ENCODE measurements at places on chromosomes 1 and 21.
A peak's percentile ranks its signal among the peaks of the same experiment; 100 is the strongest.

GRCh38 chr1:165152727-165153126 is 203.8 kb downstream of the LMX1A start:
- DNase-seq, result no peak

DNA sequence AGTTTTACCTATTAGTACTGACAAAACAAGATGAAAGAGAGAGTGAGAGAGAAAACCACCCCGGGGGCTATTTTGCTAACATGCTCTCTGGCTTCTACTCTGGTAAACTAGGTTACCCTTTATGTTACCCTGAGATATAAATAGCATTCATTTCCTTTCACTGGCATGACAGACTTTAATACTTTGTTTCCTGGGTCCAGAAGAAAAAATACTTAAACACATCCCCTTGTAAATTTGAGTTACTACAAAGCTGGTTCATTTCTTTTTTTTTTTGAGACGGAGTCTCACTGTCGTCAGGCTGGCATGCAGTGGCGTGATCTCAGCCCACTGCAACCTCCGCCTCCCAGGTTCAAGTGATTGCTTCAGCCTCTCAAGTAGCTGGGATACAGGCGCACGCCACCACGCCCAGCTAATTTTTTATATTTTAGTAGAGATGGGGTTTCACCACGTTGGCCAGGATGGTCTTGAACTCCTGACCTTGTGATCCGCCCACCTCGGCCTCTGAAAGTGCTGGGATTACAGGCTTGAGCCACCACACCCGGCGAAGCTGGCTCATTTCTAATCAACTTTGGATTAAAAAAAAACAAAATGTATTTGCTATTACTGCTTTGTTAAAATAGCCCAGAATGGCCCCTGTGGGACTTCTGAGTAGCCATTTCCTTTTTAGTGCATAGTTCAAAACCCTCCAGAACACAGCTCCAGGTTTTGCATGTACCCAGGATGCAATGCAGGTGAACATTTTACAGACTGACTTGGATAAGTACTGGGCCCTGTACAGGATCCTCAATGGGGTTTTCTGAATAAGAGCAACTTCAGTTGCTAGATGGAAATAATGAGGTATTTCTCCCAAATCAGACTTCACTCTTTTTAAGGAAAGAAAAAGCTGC is 20.6 kb downstream of the INPP5B start:
- no peak for DNase-seq

DNA sequence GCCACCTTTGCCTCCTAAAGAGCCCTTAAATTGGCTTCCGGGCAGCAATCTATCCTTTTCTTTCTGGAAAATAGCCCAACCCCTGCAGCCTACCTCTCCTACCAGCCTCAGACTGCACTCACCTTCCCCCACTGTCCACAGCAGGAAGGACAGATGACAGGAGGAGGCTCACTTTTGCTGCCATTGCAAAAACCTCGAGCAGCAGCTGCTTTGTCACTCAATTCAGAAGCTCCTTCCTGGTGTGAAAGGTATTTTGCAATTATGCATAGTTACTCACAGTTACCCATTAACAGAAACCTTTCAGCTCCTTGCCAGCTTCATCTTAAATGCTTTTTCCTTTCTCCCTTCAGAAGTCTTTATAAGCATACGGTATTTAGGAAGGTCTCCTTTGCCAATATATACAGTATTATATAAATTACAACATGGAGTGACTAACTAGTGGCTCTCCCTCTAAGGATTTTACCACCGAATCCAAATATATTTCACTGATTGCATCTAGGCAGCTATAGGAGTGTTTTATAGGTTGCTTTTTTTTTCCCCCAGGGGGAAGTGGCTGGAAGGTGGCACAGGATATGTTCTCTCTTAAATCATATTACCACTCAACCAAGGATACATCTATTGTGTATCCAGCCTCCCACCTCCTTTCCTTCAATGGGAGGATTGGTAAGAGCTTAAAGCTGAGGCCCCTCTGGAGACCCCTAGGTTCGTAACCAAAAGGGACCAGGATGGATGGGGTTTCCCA is 142.1 kb upstream of the IPO9 start:
- no peak for DNase-seq

GRCh38 chr1:65572701-65573421 is 152.4 kb downstream of the LEPR start:
- DNase-seq, result no peak

DNA sequence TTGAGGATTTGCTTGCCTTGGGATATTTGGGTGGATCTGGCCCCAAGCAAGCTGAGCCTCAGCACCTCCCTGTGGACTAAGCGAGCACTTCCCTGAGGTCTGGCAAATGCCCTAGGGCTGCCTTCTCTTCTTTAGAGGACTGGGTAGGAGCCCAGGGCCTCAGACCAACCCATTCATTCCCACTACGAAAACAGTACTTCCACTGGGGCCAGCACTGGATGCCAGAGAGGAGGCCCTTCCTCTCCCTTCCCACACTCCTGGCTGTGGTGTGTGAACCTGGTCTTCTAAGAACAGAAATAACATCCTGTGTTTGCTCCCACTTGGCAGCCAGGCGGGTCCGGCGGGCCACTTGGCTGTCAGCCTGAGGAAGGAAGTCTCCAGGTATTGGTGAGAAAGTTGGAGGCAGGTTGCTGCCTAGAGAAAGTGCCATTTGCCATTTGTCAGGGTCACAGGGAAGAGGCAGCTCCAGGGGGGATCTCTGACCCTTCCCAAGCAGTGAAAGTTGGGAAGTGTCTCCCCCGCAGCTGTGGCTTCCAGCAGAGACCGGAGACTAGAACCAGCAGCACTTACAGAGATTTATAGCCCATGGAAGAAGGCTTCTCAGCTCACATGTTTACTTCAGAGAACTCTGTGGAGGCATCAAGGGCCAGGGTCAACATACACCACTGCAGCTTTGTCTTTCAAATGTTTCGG is 323.5 kb downstream of the SIPA1L2 start:
- no peak for DNase-seq

GRCh38 chr21:45593162-45594022 is 50.1 kb upstream of the PCBP3 start:
- DNase-seq, result peak; percentile 19

DNA sequence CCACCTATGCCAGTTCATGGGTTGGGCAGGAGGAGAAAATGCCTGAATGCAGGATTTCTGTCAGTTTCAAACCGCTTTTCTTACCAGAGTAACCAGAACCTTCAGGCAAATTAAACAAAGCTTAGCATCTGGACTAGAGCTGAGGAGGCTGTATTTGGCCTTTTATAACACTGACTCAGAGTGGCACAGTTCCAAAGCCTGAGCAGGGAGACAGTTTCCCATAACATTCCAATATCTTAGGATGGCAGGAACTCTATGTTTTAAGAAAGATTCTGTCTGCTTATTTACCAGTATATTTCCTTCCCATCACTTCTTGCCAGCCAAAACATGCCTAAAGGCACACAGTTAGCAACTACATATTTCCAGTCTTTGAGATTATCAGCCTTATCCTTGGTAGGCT is 46.8 kb downstream of the UBR4 start:
- DNase-seq, result no peak

DNA sequence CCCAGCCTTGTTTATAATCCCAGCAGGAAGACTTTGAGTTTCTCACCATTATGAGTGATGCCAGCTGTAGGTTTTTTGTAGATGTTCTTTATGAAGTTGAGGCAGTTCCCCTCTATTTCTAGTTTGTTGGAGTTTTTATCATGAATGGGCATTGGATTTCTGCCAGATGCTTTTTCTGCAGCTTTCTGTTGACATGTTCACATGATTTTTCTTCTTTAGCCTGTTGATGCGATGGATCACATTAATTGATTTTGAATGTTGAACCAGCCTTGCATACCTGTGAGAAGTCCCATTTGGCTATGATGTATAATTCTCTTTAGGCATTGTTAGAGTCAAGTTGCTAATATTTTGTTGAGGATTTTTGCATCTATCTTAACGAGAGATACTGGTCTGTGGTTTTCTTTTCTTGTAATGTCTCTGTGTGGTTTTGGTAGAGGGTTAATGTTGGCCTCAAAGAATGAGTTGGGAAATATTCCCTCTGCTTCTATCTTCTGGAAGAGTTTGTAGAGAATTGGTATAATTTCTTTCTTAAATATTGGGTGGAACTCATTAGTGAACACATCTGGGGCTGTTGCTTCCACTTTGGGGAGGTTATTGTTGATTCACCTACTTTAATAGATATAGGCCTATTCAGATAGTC is 33.2 kb downstream of the ZBTB40 start:
- DNase-seq, result no peak

DNA sequence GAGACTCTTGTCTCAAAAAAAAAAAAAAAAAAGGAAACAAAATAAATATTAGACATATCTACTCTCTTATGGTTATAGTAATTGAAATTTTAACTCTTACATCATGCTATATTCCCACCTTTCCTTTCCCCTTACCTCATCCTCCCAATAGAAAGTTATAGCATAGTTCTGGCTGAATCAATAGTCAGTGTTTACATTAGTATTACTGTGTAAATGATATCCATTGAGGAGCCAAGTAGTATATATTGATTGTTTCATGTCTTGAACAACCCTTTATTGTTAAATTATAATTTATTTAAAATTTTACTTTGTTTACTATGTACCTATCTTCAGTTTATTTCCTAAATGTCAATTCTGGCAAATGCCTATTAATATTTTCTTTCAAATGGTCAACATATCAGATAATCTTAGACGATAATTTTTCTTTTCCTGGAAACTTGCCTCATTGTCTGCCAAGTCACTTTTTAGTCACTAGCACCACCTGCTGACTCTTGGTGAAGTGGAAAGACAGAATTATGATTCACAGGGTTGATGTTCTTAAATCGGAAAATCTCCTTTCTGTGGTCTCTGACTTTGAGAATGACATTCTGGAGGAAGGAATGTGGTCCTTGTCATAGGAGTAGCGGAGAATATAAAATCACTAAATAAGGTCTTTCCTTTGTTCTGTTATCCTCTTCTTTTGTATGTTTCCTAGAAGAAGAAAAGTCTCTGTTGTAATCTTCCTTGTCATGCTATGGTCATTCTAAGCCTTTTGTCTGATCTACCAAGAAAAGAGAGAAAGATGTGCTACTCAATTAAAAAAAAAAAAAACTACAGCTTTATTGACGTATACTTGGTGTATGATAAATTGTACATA is 8.6 kb downstream of the HJV start:
- no peak for DNase-seq

DNA sequence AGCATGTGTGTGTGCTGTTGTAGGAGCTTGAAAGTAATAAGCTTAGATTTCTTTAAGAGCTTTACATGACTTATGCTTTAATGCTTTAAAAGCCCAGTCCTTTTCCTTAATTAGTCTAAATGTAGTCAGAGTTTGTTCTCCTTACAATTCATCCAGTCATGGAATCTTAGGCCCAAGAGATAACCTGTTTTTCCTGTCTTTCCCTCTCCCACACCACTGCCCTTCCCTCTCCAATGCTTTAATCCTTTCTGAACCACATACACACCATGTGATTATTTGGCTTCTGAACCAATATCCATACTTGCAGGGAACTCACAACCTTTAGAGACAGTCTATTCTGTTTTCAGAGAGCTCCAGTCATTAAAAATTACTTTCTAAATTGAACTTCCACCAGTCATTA is 37.6 kb downstream of the ALG6 start:
- no peak for DNase-seq

GRCh38 chr1:44061857-44062256 is 30.6 kb upstream of the SLC6A9 start:
- no peak for DNase-seq

- no peak for DNase-seq
Observed at GRCh38 chr21:15000081-15000480, 64.7 kb downstream of the NRIP1 start.

- DNase-seq, result no peak
Observed at GRCh38 chr1:208164609-208165008, 79.6 kb downstream of the PLXNA2 start.
